ENCODE measurements at places on chromosomes 6 and 20. TPM values are rescaled to one million over a fixed set of nuclear protein-coding genes. Genes with fewer than 3 reads are reported as not detected.

The TUBB gene
- total RNA-seq = 173 TPM

The ARFGEF2 gene
- 57.0 TPM for total RNA-seq

The HRH3 gene
- total RNA-seq = 1.1 TPM

The TRIM10 gene
- total RNA-seq = not detected

The PCIF1 gene
- total RNA-seq = 39.4 TPM

The CNKSR3 gene
- total RNA-seq = 26.0 TPM

The DAAM2 gene
- 64.5 TPM for total RNA-seq

The LTA gene
- 1.3 TPM for total RNA-seq

The TMEM244 gene
- total RNA-seq = not detected

The HTR1E gene
- 0.87 TPM for total RNA-seq

The RBCK1 gene
- total RNA-seq = 87.2 TPM

DNA sequence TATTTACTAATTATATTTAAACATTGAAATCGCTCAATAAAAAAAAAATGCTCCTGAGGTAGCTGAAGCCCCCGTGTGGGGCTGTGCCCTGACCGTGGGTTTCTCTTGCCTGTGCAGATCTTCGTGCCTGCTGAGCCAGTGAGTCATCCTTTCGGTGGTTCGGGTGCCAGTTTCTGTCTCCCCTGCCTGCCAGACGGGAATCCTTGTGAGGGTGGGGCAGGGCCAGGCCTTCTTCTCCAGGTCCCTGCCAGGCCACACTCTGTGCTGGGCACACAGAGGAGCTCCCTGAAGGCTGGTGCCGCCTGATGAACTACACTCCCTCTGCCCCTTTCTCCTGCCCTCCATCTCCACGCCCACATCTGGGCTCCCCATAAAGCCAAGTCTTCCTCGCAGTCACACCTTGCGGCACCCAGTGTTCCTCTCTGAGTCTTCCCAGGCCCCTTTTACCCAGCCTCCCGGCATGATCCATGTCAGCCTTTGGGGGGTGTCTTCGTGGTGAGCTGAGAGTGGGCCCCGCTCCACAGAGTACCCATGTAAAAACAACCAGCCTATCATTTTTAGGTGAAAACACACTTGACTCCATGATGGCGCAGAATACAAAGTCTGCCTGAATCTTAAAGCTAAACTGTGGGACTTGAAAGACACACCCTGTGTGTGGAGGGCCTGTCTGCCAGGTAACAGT, 19.3 kb downstream of the FGD2 start:
- DNase-seq = no peak

GRCh38 chr20:25394276-25394675, 3.6 kb upstream of the ABHD12 start:
- DNase-seq = no peak

DNA sequence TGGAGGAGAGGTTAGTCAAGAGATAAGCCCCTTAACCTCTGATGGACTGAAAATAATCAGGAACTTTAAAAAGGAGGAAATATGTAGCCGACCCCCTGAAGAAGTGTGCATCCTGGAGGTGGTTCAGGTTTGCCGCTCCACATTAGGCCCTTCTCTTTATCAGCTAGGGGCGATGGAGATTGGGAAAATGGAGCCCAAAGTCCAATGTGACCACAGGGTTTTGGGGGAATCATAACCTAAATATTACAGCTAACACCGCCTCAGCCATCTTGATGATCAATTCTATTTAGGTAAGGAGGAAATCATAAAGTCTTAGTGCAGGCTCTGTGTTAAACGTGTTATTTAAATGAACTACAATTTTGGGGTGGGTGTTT, 1.2 kb downstream of the OGFRL1 start:
- DNase-seq = no peak

- no peak for DNase-seq
Observed at GRCh38 chr6:53161481-53162009, 12.9 kb upstream of the GCM1 start.

DNA sequence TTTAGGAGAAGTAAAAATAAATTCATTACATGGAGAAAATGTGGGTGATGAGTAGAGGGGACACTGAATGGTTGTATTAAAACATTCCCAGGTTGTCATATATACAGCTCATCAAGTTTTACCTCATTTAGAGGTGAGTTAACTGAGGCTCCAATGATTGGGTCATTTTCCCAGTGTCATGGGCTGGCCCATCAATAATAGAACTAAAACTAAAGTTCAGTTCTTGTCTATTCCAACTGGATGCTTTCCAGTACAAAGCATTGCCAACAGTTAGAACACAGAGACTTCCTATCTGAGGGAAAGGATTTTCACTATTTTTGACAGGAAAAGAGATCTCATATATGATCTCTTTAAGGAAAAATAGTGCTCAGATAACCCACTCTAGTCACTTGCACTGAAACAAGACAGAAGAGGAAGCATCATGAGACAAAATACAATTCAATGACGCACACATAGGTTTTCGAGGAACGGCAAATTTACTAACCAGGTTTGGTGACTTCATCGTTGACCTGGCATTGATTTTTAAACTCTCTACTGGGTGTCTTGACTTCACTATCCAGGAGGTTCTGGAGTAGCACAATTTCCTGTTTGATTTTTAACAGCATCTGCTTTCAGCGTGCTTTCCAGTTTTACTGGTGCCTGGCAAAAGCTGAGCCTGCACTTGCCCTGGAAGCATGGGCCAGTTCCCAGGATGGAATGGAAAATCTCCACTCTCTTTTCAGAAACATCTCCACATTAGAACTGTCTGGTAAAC, 195.5 kb upstream of the FBXL4 start:
- DNase-seq = no peak

DNA sequence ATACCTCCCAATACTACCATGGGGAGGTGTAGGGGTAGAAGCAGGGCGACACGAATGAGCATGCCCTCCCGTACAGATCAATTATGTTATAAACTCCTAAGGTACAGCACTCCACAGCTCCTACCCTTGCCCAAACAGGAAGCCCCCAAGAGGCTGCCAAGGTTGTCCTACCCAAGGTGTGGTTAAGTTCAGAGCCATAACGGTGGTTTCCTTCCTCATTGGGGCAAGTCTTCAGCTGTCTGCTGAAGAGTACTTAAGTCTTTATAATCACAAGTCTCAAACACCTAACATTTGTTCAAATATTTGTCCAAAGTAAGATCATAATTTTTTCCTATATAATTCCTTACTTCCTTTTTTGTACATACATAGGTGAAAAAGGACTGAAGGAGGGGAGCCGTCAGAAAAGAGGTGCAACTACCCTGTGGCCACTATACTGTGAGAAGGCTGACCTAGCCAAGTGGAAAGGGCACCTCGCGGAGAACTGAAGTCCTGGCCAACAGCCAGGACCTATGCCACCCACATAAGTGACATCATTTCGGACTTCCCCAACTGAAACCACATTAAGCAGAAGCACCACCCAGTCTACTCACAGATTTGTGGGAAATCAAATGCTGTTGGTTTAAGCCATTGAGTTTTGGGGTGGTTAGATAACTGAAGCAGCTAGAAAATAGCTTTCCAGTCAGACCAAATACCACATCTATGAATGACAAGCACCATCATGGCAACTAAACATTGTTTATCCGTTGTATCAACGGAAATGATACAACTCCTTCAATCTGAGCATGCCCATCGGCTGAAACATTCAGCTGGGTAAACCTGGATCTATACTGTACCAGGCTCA, 2.9 kb upstream of the RAB22A start:
- no peak for DNase-seq

DNA sequence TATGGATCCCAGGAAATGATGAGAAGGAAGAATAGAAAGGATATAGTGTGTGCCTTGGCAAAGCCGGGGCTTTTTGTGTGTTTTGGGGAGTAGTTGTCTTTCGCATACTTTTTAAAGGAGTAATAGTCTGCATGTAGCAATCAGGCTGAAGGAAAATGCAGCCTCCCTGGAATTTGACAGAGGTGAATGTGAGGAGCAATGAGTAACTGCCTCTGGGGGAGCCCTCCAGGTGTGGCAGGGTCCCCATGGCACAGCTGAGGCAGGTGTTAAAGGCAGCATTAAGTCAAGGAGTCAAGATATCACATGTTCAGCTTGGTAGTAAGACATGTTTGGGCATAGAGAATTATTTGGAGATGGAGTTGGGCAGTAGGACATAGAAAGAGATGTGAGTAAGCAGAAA, 203.1 kb downstream of the C6orf118 start:
- no peak for DNase-seq

GRCh38 chr6:63460971-63461370, 111.3 kb upstream of the LOC128125822 start:
- DNase-seq = no peak

DNA sequence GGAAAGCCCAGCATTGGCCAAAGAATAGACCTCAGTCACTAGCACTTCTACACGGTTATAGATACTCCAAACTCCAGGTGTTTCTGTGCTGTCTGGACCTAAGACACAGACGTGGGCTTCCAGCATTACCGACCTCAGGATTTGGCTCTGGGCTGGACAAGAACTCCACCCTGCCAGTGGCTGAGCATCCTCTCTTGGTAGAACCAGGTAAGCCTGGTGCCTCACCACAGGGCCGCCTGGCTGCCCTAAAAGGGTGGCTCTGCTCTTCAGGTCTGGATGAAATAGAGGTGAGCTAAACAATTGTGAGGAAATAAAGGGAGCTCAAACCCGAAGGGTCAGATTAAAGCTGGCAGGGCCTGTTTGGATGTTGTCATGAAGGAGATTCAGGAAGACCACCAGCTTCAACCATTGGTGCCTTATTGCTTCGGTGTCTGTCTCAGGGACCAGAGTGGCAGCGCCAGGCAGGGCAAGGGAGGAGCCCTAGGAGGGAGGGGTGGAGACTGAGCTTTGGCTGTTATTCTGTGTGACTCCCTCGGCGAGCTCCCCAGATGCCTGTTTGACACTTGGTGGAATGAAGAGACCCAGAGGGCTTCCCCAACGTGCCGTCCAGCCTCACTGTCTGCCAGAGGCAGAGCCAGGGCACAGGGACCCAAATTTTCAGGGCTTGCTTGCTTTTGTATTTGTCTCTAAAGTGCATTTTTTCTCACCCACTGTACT, 8.6 kb downstream of the SYNDIG1 start:
- no peak for DNase-seq

DNA sequence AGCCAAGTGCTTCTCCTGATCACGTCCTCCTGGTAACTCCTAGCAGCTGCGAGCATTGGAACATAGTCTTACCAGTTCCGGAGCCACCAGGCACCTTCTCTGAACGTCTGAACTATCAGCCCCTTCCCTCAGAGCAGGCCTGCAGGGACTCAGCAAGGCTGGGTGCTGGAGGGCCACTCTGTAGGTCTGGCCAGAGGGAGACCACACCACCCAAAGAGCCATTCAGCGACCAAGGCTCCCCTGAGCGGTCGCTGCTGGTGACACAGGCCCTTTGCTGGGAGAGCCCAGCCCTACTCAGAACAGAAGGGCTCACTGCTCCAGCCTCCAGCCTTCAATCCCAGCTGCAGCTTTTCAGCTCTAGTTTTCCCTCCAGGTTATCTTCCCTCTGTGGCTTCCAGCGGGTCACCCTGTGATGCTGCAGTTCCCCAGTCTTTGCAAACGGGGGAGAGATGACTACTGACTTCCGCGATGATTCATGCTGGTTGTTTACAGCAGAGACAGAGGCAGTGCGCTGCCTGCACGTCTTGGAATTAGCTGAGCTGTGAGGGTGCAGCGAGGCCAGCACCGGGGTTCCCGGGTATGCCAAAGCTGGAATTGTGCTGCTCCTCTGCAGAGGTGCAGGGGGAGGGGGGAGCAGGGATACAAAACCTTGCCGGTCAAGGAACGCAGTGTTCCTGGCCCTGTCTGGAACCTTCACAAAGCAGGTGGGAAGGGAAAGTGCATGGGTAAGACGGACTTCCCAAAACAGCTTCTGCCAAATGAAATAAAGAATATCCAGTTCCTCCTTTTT, 161.4 kb downstream of the LY86 start:
- peak; percentile 84 for DNase-seq

GRCh38 chr6:105844275-105844883, 241.8 kb upstream of the PRDM1 start:
- no peak for DNase-seq

DNA sequence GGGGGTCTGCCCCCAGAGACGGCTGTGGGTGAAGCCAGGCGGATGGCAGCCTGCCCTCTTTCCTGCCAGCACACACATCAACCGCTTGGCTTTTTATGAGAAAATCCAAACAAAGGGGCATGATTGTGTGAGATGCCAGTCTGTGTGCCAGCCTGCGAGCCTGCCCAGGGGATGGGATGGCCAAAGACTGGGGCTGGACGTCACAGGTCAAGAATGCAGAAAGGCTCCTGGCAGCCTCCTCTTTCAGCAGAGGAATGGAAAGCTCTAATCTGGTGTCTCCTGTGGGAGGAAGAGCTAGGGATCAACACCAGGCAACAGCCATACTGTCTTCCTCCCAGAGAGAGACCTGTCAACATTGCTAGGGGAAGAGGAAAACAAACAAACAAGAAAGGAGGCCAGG, 15.8 kb downstream of the TUBB2B start:
- no peak for DNase-seq

DNA sequence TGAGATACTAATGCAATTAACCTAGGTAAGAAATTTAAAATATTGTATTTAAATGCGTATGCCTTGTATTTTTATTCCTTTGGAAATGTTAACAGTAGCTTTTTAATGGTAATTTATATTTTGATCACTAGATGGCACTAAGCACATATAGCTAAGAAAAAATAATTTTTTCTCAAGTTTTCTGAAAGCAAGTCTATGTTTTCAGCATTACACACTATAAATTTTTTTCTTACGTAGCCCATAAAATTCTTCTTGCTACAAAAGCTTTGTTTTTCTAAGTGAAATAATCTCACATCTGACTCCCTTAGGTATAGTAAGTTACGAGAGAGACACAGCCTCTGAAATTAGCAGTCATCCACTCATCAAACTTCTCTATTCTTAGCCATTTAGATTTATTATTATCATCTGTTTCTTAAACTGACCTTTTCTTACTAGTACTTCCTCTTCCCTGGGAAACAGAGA, 35.7 kb downstream of the TSPYL4 start:
- DNase-seq = no peak

DNA sequence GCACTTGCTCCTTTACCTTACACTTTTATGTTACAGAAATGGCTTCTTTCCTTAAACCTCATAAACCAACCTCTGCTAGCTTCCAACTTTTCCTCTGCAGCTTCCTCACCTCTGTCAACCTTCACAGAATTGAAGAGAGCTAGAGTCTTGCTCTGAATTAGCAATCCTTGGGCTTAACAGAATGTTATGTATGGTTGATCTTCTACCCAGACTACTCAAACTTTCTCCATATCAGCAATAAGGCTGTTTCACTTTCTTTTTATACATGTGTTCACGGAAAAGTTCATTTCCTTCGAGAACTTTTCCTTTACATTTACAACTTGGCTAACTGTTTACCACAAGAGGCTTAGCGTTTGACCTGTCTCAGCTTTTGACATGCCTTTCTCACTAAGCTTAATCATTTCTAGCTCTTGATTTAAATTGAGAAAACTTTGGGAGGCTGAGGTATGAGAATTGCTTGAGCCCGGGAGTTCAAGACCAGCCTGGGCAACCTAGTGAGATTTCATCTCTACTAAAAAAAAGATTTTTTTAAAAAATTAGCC, 207.3 kb downstream of the BMP7 start:
- no peak for DNase-seq
